ENCODE measurements at places on chromosomes 16 and 17. TPM values are rescaled to one million over a fixed set of nuclear protein-coding genes. Genes with fewer than 3 reads are reported as not detected.

GRCh38 chr17:37725601-37726146 is 19.2 kb downstream of the HNF1B start:
- no peaks in the 10 kb centered on the region for H3K27me3 ChIP-seq
- peaks cover 14% of the 10 kb centered on the region for H3K36me3 ChIP-seq
- H3K4me1 ChIP-seq = peaks cover 22% of the 10 kb centered on the region

- H3K27me3 ChIP-seq = no peaks in the 10 kb centered on the region
- no peak overlapping the region for H3K4me3 ChIP-seq
- H3K27ac ChIP-seq = no peak overlapping the region
- no peaks in the 10 kb centered on the region for H3K36me3 ChIP-seq
These were observed 43.5 kb downstream of the PEMT start for GRCh38 chr17:17548044-17548443.

- DNase-seq = no peak
- no peak overlapping the region for H3K4me3 ChIP-seq
- no peaks in the 10 kb centered on the region for H3K36me3 ChIP-seq
- no peaks in the 10 kb centered on the region for H3K27me3 ChIP-seq
These were observed 45.8 kb downstream of the PITPNC1 start for GRCh38 chr17:67422897-67423296.

The LMF1 gene
- total RNA-seq = 9.8 TPM

DNA sequence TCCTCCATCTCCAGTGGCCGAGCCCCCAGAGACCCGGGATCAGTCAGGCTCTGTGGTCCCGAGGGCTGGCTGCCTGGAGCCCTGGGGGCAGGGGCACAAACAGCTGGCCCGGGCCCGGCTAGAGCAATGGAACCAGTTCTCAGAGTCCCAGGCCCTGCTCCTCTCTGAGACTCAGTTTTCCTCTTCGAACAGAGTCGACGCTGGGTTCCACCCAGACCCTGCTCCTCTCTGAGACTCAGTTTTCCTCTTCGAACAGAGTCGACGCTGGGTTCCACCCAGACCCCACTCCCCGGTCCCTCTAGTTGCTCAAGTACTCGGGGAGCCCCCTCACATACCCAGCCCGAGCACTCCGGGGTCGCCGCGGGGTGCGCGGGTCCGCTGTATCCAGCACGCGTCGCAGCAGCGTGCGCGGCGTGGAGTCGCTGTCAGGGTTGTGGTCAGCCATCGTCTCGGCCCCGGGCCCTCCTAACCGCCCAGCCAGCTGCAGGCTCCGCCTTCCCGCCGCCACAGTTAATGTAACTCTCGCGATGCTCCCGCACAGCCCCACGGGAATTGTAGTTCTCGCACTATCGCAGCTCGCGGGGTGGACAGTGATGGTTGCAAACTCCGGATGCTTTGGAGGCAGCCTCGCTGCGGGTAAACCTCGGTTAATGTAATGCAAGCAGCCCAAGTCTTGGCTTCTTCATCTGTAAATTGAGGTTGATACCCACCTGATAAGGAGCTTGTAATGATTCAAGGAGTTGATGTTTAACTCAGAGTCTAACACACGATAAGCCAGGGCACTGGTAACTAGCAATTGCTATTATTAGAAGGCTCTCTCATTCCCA is 8.5 kb upstream of the THAP11 start:
- peak; percentile 92 for DNase-seq
- peaks cover 7% of the 10 kb centered on the region for H3K4me1 ChIP-seq
- H3K27ac ChIP-seq = no peak overlapping the region
- H3K27me3 ChIP-seq = no peaks in the 10 kb centered on the region

The KRT33A gene
- not detected for total RNA-seq

The CDK5RAP3 gene
- total RNA-seq = 234 TPM

- no peaks in the 10 kb centered on the region for H3K4me1 ChIP-seq
- no peak overlapping the region for H3K27ac ChIP-seq
- H3K36me3 ChIP-seq = peaks cover 13% of the 10 kb centered on the region
- H3K27me3 ChIP-seq = no peaks in the 10 kb centered on the region
- no peak overlapping the region for H3K4me3 ChIP-seq
- no peak for DNase-seq
These were observed 27.0 kb downstream of the CDC27 start for GRCh38 chr17:47162013-47162622.

The TAC4 gene
- total RNA-seq = not detected

The ZDHHC7 gene
- total RNA-seq = 13.3 TPM
